ENCODE measurements at places on chromosomes 2 and 18. TPM values are rescaled to one million over a fixed set of nuclear protein-coding genes. Genes with fewer than 3 reads are reported as not detected.

Gene ALPG
- total RNA-seq: not detected

GRCh38 chr18:59555995-59556659, 141.1 kb downstream of the CCBE1 start:
- DNase-seq: no peak

GRCh38 chr18:50194631-50195532, at the start of gene MYO5B:
Gene MYO5B (minus strand): TSS chr18:50195147. CDS start chr18:50194793, 354 bp downstream.
- peak; percentile 11 for DNase-seq

Gene UGT1A10
- not detected for total RNA-seq

Gene NABP1
- total RNA-seq: 48.2 TPM

DNA sequence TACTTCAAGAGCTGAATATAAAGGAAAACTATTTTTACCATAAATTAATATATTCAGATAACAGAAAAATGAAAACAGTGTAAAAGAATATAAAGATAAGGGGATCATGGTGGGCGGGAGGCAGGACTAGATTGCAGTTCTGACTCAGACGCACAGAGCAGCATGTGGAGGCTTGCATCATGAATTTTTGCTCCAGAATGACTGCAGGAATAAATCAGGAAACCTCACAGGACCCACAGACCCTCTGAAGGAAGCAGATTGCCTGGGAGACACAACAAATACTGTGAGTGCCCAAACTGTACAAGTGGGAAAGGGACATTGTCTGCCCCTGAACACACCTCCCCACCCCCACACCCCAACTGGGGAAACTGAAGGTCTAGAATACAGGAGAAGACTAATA, 19.2 kb upstream of the SIGLEC15 start:
- DNase-seq: no peak

Gene TMEM17
- 0.84 TPM for total RNA-seq

GRCh38 chr2:232276084-232276732, 102.3 kb upstream of the ALPP start:
- no peak for DNase-seq

Gene CRYBA2
- not detected for total RNA-seq

GRCh38 chr2:217799563-217800432, 203.0 kb downstream of the TNS1 start:
- DNase-seq: no peak

DNA sequence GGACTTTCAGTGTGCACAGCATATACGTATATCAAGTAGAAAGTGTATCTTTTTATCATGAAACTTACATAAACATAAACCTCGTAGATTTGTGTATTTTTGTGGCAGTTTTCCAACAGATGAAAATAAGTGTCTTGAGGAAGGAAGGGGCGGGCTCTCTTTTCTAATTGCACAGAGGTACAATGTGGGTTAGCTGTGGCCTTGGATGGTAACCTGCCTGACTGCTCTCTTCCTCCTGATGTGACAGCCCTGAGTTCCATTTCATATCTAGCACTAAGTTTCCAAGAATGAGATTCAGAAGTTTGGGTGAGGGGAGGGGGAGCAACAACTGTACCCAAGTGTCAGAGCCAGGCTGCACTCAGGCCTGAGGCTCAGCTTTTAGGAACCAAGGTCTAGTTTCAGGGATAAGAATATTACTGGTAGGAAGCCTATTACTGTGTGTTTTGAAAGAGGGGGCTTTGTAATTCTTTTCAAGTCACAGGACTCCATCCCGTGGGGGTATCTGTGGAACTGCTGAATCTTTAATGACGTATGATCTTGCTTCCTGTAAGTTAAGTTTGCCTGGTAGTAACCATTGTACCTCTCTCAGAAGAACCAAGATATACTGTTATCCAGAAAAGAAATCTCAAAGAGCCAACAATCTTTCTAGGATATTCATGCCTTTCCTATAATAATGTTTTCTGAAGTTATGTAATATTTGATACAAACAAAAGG, 483.7 kb downstream of the PTPRM start:
- no peak for DNase-seq

DNA sequence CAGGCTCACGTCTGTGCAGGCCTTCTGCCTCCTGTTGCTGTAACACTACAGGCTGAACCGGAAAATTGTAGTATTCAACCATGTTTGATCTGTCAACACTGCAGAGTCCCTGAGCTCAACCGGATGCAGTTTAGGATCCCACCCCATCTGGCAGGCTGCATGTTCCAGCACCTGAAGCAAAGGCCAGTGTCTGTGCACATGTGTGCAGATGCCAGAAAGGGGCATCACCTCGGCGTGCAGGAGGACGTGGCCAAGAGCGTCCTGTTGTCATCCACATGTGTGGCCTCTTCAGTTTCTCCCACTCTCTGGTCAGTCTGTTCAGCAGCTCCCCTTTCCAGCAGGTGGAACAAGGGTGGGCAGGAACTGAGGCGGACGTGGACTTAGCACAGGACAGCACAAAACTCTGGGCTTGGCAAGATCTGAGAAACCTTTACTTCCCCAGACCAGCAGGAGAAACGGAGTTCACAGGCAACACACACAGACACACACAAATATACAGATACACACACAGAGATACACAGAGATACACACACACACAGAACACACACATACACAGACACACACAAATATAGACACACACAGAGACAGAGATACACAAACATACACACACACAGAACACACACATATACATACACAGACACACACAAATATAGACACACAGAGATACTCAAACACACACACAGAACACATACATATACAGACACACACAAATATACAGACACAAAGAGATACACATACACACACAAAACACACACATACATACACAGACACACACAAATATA, 111.3 kb downstream of the NDUFA10 start:
- DNase-seq: no peak

GRCh38 chr2:224426656-224427055, 24.7 kb upstream of the FAM124B start:
- DNase-seq: no peak

Gene MAP3K19
- total RNA-seq: not detected

DNA sequence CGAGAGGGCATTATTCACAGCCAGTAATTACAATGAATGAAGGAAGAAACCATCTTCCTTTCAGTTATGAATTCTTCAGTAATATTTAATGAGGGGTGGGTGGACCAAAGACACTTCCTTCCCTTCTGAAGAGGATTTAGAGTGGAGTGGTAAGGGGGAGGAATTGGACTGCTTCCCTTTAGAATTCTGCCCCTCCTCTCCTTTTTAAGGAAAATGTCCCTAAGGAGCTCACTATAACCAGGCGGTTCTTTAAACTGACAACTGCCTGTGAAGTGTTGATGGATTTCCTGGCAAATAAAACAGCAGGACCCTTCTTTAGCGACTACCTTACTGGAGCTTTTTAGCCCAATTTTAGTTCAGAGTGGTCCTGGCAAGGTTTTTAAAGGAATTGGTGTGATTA, 86.4 kb downstream of the LIMS1 start:
- DNase-seq: no peak

DNA sequence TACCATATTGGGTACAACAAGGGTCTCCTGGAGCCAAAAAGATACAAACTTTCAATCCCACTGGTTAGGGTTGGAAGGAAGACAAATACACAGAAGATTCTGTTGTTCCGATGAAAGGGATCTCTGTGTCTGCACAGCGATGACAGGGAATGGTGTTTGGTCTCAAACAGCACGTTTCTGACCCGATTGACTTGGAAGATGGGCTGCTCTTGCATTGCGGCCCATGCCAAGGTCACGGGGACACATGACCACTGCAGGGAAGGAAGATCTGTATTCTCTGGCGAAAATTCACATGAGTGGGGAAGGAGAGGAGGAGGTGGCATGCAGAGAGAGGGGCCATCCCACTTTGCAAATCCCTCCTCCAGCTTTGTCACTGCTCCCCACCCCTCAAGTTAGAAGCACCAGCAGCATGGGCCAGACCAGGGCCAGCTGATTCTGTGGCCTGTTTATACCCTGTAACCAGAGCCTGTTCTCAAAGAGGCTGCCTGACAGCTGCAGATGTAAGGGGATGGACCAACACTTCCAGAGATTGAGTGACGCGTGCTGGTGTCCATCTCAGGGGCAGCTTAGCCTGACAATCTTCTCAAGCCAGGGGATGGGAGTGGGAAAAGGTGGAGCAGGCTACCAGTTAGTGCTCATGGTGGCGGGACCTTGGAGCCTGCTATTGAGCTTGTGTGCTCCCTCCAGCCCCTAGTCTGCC, 57.2 kb downstream of the TNP1 start:
- no peak for DNase-seq

- DNase-seq: no peak
These were observed 49.4 kb upstream of the FAHD2A start for GRCh38 chr2:95353055-95353575.

Gene TCF23
- total RNA-seq: not detected

GRCh38 chr2:75565472-75566462, 5.0 kb upstream of the EVA1A start:
- DNase-seq: no peak

GRCh38 chr18:44941516-44941915, 260.8 kb downstream of the SETBP1 start:
- DNase-seq: no peak

Gene SOWAHC
- 0.15 TPM for total RNA-seq

DNA sequence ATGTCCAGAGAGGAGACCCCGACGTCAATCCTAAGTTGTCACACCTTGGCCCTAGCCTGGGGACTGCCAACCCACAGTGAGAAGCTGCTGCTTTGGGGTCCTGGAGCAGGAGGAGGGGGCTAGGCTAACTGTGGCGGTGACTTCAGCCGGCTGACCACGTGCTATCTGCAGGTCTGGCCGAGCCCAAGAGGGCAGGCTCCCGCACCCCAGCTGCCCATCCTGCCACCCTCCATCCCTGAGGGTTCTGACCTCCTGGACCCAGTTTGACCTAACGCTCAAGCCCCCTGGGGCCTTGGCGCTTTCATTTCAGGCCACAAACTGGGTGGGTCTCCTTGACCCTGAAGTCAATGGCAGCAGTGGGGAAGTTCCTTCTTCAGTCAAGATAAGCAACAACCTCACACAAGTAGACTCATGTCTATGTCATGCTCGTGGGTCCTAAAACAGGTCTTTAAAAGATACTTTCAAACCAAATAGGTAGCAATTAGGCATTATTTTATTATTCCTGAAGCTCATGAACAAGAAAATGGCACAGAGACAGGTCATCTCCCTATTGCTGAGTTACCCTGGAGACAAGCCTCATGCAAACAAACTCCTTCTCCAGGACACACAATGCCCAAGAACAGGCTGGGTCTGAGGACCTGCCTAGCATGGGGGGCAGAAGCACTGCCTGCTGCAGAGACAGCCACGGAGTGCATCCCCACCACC, 2.3 kb downstream of the HES6 start:
- DNase-seq: no peak

DNA sequence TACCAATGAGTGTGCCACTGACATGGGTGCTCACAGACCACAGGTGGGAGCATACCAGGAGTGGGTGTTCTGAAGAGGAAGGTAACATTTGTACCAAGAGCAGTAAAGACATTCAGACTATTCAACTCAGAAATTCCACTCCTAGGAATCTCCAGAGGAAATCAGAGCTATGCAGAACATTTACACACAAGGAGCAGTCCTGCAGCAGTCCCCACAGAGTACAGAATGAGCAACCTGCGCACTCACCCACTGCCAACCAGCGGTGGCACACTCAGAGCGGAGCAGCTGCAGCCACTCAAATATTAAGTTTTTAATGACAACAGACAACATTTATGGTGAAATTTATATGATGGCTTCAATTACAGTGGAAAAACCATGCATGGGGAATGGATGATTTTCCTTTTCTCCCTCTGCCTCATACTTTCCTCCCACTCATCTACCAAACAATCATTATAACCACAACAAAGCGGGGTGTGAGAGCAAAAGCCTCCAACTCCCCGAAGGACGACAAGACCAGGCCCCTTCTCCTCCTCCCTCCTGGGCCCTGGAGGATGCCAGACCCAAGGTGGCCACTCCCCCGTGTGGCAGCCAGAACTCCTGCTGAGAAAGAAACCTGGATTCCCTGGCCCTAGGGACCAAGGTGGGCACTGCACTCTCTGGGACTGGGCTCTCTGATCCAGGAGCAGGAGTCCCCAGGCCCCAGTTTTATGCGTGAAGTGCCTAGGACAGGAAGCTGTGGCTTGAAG, 5.4 kb downstream of the HS6ST1 start:
- peak; percentile 29 for DNase-seq

Gene IL18RAP
- total RNA-seq: 4.9 TPM

Gene ANKRD12
- 66.6 TPM for total RNA-seq
